D721Med (cell line): ENCODE measurements at places on chromosomes 4 and X.

DNA sequence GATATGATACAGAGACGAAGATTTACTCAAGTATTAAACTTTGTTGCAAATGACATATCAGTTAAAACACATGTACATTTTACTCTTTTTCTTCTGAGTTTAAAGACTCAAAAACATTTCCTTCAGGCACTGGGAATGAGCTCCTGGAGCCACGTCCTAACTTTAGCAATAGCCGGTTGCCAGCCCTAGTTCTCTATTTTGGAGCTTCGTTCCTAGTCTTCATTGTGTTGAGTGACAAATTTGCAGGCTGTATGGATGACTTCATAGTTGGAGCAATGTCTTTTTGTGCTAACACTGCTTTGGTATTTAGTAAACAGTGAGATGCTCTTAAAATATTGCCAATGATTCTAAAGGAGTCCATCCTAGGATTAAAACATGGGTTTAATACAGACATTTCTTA, 190.9 kb downstream of the FAT4 start:
- no peak for DNase-seq

DNA sequence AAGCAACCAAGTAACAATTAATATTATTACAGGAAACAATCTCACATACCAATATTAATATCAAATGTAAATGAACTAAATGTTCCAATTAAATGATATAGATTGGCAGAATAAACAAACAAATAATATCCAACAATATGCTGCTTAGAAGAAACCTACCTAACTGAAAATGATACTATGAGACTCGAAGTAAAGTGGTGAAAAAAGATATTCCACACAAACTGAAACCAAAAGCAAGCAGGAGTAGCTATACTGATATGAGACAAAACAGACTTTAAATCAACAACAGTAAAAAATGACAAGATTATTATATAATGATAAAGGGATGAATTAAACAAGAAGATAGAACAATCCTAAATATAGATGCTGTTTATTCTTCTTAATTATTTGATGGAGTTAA, 140.1 kb downstream of the SPANXN4 start:
- no peak for DNase-seq

DNA sequence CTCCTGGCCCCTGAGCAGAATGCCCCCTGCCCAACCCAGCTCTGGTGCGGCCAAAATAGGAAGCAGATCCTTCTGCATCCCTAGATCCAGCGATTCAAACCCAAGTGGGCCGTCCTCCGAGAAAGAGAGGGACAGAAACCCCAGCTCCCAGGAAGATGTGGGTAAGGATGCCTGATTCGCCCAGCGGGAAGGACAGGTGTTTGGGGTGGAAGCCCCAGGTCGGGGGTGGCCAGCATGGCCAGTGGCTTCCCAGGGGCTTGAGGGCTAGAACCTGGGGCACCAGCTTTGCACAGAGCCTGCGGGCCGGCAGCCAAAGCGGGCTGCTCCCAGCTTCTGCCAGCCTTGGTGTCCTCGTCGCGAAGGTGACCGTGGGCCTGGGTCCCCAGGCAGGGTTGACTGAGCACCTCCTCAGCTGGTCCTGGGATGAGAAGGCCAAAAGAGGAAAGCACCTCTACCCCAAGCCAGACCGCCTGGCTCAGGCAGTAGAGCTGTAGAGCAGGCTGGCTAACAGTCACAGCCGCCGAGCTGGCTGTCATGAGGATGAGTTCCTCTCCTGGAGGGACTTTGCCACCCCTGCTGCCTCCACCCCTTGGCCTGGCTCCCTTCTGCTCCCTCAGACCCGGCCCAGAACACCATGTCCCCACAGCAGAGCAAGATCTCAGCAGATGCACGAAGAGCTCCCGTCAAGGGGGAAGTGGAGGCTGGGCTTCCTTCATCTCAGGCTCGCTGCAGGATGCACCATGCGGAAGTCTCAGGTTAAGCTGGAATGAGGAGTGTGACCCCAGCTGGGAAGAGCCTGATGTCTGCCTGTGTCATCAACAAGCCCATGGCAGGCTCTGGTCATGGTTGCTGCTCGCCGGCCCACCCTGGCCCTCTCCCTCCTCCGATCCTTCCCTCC, 59.9 kb downstream of the CPZ start:
- DNase-seq, result no peak

DNA sequence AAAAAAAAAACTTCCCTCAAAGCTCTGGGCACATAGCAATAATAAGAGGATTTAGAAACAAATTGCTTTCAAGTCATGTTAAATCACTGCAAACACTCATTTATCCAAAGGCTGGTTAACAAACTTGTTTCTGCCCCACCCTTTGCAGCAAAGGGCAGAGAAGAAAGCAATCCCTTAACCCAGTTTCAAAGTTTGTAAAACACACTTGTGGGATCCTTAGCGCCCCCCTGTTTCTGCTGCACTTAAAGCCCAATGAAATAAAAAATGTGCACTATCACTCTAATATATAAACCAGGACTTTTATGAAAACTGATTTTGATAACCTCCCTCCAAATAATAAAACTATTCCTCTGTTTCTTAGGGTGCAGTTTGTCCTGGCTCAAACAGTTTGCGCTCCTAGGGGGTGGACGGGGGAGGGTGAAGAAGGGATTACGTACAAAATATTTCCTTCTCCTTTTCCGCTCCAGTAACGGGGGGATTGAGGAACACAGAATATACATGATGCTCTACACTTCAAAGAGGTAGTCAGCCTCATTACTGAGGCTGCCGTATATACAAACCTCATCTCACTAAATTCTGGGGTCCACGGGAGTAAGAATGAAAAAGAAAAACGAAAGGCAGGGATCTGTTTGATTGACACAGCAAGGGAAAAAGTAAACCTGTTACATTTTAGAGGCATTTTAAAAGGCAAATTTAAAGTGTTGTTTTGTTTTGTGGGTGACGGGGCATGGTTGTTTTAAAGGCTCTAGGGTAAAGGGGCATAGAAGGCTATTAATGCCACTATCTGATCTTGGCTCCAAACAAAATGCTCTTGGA, 3.1 kb upstream of the PCDH10 start:
- DNase-seq, result no peak

- DNase-seq, result no peak
Measured at GRCh38 chr4:110900213-110900769, 277.4 kb upstream of the PITX2 start.

DNA sequence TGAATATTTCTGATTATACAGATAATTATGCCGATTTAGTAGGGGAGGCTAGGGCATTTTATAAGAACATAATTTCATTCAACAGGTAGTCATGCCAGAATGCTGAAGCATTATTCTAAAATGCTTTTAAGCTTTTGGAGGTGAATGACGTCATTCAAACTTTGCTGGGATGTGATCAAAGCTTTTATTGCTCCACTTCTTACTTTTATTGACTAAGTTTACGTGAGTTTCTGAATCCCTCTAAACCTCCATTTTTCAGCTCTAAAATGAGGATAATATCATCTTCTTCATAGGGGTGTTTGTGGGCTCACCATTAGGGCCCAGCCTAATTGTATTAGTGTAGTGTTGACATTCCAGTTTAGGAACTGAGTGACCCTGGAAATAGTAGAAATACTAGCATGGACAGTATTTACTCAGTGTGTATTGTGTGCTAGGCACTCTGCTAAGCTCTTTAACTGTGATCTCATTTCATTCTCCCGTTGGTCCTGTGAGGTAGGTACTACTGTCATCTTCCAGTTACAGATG, 3.0 kb downstream of the WWC2 start:
- no peak for DNase-seq

- DNase-seq, result no peak
Measured at GRCh38 chr4:71472946-71473345, 134.1 kb downstream of the SLC4A4 start.

DNA sequence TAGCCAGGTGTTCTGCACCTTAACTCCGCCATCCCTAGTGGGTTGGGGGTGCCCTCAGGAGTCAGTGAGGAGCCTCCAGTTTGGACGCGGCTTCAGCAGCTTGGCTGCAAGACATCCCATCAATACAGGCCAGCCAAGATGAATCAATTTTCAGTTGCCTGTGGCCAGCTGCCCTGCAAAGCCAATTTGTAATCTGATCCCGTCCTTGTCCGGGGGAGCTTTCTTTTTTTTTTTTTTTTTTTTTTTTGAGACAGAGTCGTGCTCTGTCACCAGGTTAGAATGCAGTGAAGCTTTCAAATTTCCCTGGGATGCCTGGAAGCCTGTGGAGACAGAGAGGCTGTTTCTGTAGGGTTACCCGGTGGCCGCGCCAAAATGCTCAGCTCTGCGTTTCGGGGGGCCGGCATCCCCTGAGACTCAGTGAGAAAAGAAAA, 192.5 kb downstream of the ASMT start:
- DNase-seq, result no peak

GRCh38 chr4:148292686-148293085, 149.5 kb downstream of the NR3C2 start:
- DNase-seq, result no peak

GRCh38 chrX:9091258-9091657, 57.3 kb upstream of the FAM9B start:
- DNase-seq, result no peak

DNA sequence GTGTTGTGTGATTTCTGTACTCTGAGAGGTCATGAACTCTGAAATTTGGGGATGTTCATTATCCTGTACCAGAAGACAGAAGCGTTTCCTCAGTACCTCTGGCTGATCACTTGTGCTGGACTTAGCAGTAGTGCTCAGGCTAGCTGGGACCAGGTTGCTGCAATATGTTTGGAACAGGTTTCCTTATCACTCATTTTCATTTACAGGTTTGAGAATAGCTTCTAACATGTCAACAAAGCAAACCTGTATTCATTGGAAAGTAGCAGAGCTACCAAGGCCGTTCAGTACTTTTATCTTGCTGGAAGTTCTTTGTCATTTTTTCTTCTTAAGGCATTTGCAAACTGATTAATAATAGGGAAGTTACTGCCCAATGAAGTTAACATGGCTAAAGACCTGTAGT, 242.9 kb upstream of the ANKRD50 start:
- DNase-seq, result no peak

- DNase-seq, result no peak
Measured at GRCh38 chr4:154364066-154364845, 127.3 kb downstream of the DCHS2 start.

DNA sequence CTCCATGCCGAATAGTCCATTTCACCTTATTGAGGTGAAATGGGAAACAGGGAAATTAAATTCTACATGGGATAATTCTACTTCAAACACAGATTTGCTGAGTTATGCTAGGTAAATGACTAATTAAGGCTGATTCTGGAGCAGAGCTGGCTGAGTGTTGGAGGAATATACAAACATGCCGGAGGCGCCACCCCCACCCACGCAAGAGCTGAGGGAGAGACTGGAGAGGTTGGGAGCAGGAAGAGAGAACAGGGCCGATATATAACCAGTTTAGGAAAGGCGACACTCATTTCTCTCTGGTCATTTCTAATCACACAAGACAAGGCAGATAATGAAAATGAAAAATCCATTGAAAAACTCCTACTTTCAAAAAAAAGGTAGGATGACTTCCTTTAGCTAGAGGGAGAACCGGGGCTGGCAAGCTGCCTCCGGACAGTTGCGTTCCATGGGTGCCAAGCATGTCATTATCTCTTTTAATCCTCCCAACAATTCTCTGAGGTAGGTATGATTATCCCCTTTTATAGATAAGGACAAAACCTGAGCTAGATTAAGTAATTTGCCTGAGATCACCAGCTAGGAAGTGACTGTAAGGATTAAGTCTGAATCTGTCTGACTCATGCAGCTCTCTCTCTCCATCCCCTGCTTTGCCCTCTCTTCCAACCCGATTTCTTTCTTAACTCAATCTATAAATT, 27.6 kb upstream of the CFAP299 start:
- DNase-seq, result no peak

DNA sequence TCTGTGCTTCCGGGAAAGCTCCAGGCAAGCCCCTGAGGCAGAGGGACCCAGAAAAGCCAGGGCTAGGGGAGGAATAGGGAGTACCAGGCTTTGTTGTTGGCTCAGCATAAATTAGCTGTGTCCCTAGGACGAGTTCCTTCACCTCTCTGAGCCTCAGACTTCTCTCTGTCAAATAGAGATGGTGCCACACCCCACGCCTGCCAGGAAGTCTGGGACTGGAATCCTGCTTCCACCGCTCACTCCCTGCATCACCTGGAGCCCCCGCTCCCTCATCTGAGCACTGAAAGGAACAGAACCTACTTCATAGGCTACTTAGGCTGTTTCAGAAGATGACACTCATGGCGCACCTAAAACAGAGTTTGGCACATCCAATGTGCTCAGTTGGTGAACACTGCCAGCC, 8.1 kb upstream of the JAKMIP1 start:
- no peak for DNase-seq

DNA sequence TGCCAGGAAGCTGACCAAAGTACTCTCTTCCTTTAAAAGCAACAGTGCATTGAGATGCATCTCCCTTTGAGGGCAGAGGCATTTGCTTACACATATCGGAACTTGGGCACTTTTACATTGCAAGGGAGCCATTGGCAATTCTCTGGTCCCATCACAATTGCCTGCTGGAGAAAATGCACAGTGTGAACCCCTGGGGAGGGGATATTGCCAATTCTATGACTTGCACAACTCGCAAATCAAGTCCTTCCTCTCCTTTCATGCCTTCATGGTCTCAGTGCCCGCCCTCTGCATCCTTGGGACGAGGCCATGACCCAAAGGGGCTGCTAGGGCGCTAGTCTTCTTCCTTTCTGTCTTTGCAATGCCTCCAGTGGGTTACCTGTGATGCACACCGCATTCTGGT, 14.9 kb upstream of the PDZD4 start:
- DNase-seq, result no peak

DNA sequence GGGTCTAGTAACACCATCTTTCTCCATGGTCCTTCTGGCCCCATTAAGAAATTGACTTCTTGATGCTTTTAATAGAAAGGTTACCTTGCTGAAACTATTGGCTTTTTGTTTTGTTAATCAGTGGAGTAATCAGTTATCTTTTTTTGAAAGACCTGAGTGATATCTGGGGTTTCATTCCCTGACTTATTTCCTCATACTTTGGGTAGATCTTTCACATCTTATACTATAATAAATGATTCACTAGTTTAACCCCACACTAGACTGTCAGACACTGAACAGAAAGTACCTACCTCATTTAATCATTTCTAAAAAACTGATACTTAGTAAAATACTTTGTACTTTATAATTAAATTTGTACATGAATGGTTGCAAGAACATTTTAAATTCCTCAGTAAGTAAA, 1021.1 kb downstream of the STIM2 start:
- no peak for DNase-seq

- no peak for DNase-seq
Measured at GRCh38 chr4:159266981-159267868, 164.3 kb downstream of the RAPGEF2 start.

DNA sequence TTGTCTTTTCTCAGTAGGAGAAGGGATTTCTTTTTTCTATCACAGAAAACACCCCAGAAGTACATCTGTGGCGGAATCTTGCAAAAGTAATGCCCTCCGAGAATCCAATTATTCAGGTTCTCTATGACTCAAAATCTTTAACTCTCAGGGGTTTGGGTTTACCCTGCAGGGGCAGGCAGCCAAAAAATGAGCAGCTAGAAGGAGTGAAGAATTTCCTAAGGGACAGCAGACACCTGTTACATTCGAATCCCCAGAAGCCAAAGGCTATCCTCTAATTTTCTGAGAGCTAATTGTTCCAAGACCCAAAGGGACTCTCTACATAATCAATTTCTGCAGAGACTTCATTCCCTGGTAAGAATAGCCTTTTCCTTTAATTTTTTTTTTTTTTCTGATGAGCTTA, 27.5 kb upstream of the CBR4 start:
- DNase-seq, result no peak

- no peak for DNase-seq
Measured at GRCh38 chrX:68536429-68536828, 37.6 kb downstream of the YIPF6 start.

- DNase-seq, result no peak
Measured at GRCh38 chr4:23485801-23486200, 404.0 kb downstream of the PPARGC1A start.

- DNase-seq, result no peak
Measured at GRCh38 chr4:133372699-133373098, 223.6 kb downstream of the PCDH10 start.
